Cerebellum (tissue), 4 donors: ENCODE measurements at places on chromosomes 3 and 15.

GRCh38 chr15:94229591-94230369 lies 1.6 kb upstream of the MCTP2 start:
- no peak for DNase-seq

GRCh38 chr15:77839970-77840905 lies 207.5 kb upstream of the LINGO1 start:
- no peak for DNase-seq

- no peak for DNase-seq
These were observed 860.9 kb downstream of the ROBO1 start for GRCh38 chr3:78906930-78907329.

- no peak for DNase-seq
These were observed 24.1 kb downstream of the PLCL2 start for GRCh38 chr3:16908896-16909295.

GRCh38 chr15:67915461-67916374 lies 75.9 kb upstream of the RNU6-1 start:
- peak; percentile 58 for DNase-seq

GRCh38 chr3:45043728-45044299 lies 17.7 kb downstream of the CLEC3B start:
- DNase-seq, result no peak

DNA sequence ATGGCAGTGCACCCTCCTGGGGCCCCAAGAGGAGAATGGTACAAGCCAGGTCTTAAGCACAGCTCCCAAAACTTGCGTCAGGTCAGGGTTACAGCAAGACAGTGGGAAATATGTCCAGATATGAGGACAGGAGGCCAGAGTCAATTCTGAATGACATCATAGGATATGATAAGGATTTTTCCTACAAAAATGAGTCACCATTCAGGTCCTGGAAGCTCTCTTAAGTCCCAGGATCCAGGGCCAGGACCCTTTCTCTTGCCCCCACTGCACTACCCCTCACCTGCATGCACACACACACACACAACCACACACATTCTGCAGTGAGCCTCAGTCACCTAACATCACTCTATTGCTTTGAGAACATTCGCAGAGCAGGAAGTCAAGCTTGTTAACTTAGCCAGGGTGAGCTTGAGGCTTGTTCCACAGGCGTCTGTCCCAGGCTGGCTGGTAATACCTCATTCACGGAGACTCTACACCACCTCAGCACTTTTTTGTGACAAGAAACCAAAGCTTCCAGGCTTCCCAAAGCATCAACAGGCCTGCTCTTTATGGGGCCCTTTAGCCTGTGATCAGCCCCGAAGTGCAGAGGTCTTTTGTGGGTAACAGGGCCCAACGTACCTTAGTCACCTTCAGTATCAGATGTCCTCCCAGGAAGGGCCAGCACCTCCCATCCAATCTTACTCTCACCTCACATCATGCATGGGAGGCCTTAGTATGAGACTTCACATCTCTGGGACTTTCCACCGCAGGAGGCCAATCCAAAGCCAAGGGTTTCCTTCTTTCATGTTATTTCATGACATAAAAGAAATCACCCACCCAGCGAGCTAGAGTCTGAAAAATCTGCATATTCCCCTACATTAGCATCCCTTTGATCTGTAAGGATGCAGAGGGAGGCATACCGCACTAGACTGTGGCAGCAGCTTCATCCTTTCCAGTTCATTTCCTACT lies 74.0 kb upstream of the LIPC start:
- DNase-seq, result no peak

DNA sequence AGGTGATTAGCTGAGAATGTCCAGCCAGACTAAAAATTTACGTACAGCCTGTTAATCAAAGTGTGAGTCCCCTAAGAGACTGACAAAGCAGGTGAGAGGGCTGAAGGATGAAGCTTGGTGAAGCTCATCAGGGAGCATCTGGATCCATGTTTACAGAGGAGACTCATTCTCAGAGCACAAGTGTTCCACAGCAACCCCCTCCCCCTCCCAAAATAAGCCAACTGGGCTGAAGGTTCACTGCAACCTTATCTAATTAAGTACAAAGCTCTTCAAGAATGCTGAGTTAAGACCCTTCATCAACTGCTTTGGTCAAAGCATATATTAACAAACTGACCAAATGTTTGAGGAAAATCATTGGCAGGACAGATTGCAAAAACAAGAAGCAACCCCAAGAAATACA lies 262.6 kb upstream of the ZNF385D start:
- DNase-seq, result no peak

DNA sequence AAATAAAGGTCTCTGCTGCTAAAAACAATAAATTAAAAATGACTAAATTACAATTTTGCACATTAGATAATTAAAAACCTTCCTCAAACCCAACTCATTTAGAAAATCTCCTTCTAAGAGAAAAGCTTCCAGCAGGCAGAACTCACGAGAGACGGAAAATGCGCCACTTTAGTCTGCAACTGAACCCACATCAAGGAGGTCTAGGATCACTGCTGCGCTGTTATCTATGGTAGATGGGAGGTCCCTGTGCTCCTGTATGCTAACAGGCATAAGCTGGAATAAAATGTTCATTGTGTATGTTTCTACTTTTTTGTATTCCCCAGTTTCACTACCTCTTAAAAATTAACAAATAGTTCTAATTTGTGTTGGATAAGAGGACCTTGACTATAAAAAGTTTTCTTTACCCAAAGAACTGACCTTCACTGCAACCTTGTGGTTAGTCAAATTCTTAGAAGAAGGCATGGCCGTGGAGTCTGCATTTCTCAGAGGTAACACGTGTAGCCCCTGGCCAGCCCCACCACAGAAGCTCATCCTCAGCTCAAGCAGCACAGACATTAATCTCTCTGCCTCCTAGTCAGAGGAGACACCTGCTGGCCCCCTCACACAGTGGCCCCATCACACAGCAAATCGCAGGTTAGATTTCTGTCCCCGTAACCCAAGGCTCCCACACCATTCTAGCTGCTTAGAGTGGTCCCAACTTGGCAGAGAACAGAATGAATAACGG lies 22.3 kb downstream of the STIMATE start:
- DNase-seq, result no peak

- no peak for DNase-seq
These were observed 80.1 kb downstream of the SLC6A1 start for GRCh38 chr3:11072631-11073030.

- DNase-seq, result no peak
These were observed 102.0 kb downstream of the OTOL1 start for GRCh38 chr3:161598639-161599038.

GRCh38 chr15:56040081-56041035 lies 46.9 kb upstream of the NEDD4 start:
- no peak for DNase-seq

- DNase-seq, result no peak
These were observed 116.5 kb downstream of the ANO10 start for GRCh38 chr3:43505351-43505750.

DNA sequence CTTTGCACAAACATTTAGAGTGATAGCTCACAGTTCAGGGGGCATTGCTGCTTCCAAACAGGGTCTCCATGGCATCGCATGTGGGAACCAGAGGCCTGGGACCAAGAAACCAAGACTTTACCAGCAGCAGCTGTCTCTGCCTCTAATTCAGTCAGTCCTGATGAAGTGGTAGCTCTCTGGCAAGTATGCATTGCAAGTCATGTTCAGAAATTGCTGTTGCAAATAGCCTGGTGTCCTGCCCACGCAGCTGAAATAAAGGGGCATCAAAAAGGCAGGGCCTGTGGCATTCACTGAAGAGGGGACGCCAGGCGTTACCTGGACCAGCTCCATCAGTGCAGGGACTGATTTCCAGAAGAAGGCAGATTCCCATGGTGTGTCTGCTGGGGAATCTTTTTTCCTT lies 121.3 kb downstream of the CD47 start:
- DNase-seq, result no peak

GRCh38 chr3:194118920-194119319 lies 17.0 kb upstream of the HES1 start:
- no peak for DNase-seq

GRCh38 chr3:171039674-171040073 lies 13.2 kb upstream of the SLC2A2 start:
- no peak for DNase-seq

- DNase-seq, result peak; percentile 10
These were observed 1.1 kb downstream of the CMTM8 start for GRCh38 chr3:32239307-32240158.

- no peak for DNase-seq
These were observed 55.9 kb upstream of the PHLDB2 start for GRCh38 chr3:111803123-111803593.

GRCh38 chr3:169907944-169908343 lies 3.4 kb upstream of the SAMD7 start:
- no peak for DNase-seq

GRCh38 chr3:157493627-157494550 lies 9.3 kb downstream of the VEPH1 start:
- peak; percentile 33 for DNase-seq

- DNase-seq, result peak; percentile 57
These were observed 52.3 kb upstream of the BNIP2 start for GRCh38 chr15:59741274-59741906.

GRCh38 chr3:71430941-71431552 lies 152.5 kb downstream of the FOXP1 start:
- DNase-seq, result no peak

GRCh38 chr3:134663721-134664456 lies 13.1 kb upstream of the KY start:
- DNase-seq, result peak; percentile 71

GRCh38 chr3:105906836-105907235 lies 38.0 kb upstream of the CBLB start:
- DNase-seq, result no peak

- no peak for DNase-seq
These were observed 833.1 kb downstream of the NAALADL2 start for GRCh38 chr3:175692256-175692655.

GRCh38 chr3:16174026-16174355 lies 489 bp upstream of the GALNT15 start:
- no peak for DNase-seq

- DNase-seq, result no peak
These were observed 17.4 kb upstream of the ACAP2 start for GRCh38 chr3:195460091-195460713.

DNA sequence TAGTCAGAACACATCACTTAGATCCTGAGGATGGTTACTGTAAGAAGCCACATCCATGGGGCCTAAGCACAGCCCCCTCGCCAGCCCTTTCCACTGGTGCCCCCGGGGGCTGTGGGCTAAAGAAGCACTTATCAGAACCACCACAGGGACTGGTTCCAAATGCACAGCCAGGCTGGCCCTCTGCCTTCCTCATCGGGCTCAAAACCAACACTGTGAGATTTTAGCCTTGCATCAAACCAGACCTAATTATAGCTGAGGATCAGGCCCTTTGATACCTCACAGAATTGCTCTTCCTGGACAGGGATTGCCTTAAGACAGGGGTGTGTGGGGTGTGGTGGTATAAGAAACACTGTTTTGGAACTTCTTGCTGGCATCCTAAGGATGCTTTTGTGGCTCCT lies 23.7 kb downstream of the SRPRB start:
- DNase-seq, result peak; percentile 71

- DNase-seq, result no peak
These were observed 49.2 kb downstream of the LDHAL6B start for GRCh38 chr15:59255680-59256336.

GRCh38 chr3:18765662-18766061 lies 340.5 kb upstream of the SATB1 start:
- no peak for DNase-seq

- no peak for DNase-seq
These were observed 56.1 kb upstream of the WNT5A start for GRCh38 chr3:55543181-55543614.

- DNase-seq, result no peak
These were observed 36.7 kb upstream of the BLM start for GRCh38 chr15:90680371-90680935.

- DNase-seq, result no peak
These were observed 5.0 kb upstream of the PRRT3 start for GRCh38 chr3:9957214-9957613.

GRCh38 chr3:172129850-172130716 lies 90.7 kb downstream of the FNDC3B start:
- no peak for DNase-seq

GRCh38 chr3:145939431-145939830 lies 221.6 kb downstream of the PLOD2 start:
- DNase-seq, result no peak

GRCh38 chr3:22239011-22239410 lies 488.0 kb upstream of the ZNF385D start:
- DNase-seq, result no peak

DNA sequence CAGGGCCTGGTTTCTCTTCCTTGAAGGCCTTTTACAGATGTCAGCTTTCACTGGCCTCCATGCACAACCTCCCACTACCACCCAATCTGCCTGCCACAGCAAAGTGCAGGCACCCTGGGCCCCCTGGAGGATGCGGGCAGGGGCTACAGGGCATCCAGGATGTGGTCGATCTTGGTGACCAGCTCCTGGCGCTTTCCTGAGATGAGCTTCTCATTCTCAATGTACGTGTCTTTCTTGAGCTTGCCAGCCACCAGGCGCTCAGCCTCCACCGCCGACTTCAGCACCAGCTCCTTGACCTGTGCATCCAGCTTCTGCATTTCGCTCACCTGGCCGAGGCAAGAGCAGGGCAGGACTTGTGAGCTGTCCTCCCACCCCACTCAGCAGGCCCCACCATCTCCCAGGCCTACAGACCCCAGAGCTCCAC lies 30.3 kb downstream of the RPN1 start:
- no peak for DNase-seq

- DNase-seq, result no peak
These were observed 288.8 kb downstream of the ROBO2 start for GRCh38 chr3:77328690-77329089.

DNA sequence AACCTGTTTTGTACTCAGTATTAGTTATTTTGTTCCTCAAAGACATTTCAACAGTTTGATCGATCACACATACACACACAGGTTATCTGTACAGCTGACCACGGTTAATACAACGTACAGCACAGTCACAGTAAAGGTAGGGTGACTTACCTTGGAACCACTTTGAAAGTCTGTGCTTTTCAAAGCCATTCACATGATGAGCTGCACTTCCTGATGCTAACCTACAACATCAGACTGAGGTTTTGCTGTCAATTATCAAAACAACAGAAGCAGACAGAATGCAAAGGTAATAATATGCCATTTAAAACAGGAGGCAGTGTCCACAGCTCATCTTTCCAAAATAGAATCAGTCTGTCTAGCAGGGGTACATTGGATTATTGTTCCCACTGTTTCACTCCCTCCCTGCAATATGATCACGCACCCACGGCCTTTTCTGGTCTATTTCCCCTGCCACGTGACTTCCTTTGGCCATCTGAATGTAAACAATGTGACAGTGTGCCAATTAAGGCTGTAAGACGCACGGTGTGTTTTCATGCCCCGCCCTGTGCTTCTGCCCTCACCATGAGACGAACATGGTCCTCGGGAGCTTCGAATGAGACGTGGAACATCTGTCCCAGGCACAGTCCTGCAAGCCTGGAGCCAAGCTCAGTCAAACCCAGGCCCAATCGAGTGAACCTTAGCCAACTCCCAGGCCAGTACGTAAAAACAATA lies 102.4 kb downstream of the FMN1 start:
- no peak for DNase-seq

DNA sequence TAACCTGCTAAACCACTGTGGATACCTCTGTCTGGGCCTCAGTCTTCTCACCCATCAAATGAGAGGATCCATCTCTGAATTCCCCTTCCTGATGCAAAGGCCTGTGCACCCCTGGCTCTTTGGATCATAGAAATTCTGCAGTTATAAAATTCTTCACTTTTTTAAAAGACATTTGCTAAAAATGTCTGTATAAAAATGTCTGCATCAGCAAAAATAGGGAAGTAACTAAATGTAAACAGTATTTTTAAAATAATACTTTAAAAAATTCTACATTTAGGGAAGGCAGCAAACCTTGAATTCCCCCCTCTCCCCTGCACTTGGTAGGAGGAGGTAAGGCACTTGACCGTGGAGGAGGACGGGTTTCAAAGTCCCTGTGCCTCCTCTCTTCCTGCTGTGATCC lies 25.6 kb upstream of the TRIM59 start:
- no peak for DNase-seq

- no peak for DNase-seq
These were observed 10.2 kb upstream of the KLF15 start for GRCh38 chr3:126367316-126367805.
